Dermis lymphatic vessel endothelial cell (primary cell): ENCODE measurements at places on chromosomes 3 and 15. TPM values are rescaled to one million over a fixed set of nuclear protein-coding genes. Genes with fewer than 3 reads are reported as not detected.

DUOX1 gene
- not detected in 2 replicates for total RNA-seq

LYZL4 gene
- total RNA-seq = not detected in 2 replicates

STRIT1 gene
- total RNA-seq = not detected in 2 replicates

GPR176 gene
- 7.4 and 8.0 TPM in 2 replicates for total RNA-seq

ACKR2 gene
- total RNA-seq = 5.4 and 12.5 TPM in 2 replicates

CLDN16 gene
- under 0.01 TPM in 1 of 2 replicates, not detected in the other for total RNA-seq

TRIM59 gene
- 15.9 and 19.0 TPM in 2 replicates for total RNA-seq

NR2E3 gene
- 0.22 and 0.26 TPM in 2 replicates for total RNA-seq

LMAN1L gene
- not detected in 2 replicates for total RNA-seq

IQCH gene
- 0.54 and 0.69 TPM in 2 replicates for total RNA-seq

PRICKLE2 gene
- total RNA-seq = 8.2 and 10.6 TPM in 2 replicates

HIGD2B gene
- total RNA-seq = 0.11 and 0.17 TPM in 2 replicates

ATP2C1 gene
- total RNA-seq = 76.4 and 89.9 TPM in 2 replicates

INSYN1 gene
- 0.43 and 0.60 TPM in 2 replicates for total RNA-seq

DPPA4 gene
- not detected in 2 replicates for total RNA-seq

KNG1 gene
- not detected in 2 replicates for total RNA-seq

NR1I2 gene
- total RNA-seq = not detected in 2 replicates

ARHGAP11A gene
- 3.4 and 4.3 TPM in 2 replicates for total RNA-seq

KLHL40 gene
- not detected in 2 replicates for total RNA-seq

ZMYND10 gene
- total RNA-seq = under 0.01 and 0.11 TPM in 2 replicates

HHLA2 gene
- not detected in 2 replicates for total RNA-seq

GCSAM gene
- total RNA-seq = not detected in 2 replicates

SCN5A gene
- total RNA-seq = 9.8 and 12.4 TPM in 2 replicates

VEPH1 gene
- total RNA-seq = 0.86 and 2.8 TPM in 2 replicates

CCDC12 gene
- 29.8 and 30.3 TPM in 2 replicates for total RNA-seq

PRSS50 gene
- total RNA-seq = not detected in 2 replicates

CAMKV gene
- not detected in 2 replicates for total RNA-seq

ZKSCAN7 gene
- total RNA-seq = 0.87 and 2.2 TPM in 2 replicates
